ENCODE measurements at places on chromosomes 4 and X. TPM values are rescaled to one million over a fixed set of nuclear protein-coding genes. Genes with fewer than 3 reads are reported as not detected.

GRCh38 chr4:153205757-153206156 lies 1.5 kb downstream of the TRIM2 start:
- peaks cover 5% of the 10 kb centered on the region for H3K4me1 ChIP-seq
- H3K4me3 ChIP-seq: no peak overlapping the region
- no peak overlapping the region for H3K27ac ChIP-seq
- no peaks in the 10 kb centered on the region for H3K36me3 ChIP-seq
- H3K27me3 ChIP-seq: no peaks in the 10 kb centered on the region

- peaks cover 34% of the 10 kb centered on the region for H3K36me3 ChIP-seq
- no peak for DNase-seq
- no peak overlapping the region for H3K27ac ChIP-seq
- no peak overlapping the region for H3K4me3 ChIP-seq
These were observed 28.6 kb downstream of the UGDH start for GRCh38 chr4:39498727-39499020.

The DNAAF6 gene
- not detected for total RNA-seq

The RADX gene
- total RNA-seq: 2.1 TPM

DNA sequence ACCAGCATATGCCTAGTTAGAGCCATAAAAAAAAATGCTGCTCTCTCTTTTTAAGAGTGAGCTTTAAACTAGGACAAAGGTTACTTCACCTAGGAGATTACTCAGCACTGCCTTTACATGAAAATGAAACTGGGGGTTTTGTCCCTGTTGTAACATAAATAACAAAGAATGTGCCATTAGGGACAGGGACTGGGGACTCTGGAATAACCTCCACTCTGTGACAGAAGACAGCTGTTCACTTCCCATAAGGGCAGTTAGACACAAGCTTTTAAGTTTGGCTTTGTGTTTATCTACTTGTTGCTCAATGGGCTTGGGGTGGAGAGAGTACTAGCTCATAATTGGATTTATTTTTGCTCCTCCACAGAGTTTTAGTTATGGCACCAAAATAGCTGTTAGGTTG lies 11.9 kb downstream of the ENPEP start:
- H3K4me1 ChIP-seq: no peaks in the 10 kb centered on the region
- H3K4me3 ChIP-seq: no peak overlapping the region
- no peak overlapping the region for H3K27ac ChIP-seq
- H3K27me3 ChIP-seq: no peaks in the 10 kb centered on the region
- H3K36me3 ChIP-seq: no peaks in the 10 kb centered on the region

GRCh38 chr4:185219551-185220344 lies 10.3 kb downstream of the SNX25 start:
- DNase-seq: peak; percentile 89
- H3K4me1 ChIP-seq: peaks cover 39% of the 10 kb centered on the region
- H3K27me3 ChIP-seq: no peaks in the 10 kb centered on the region
- H3K4me3 ChIP-seq: no peak overlapping the region

The NLGN3 gene
- total RNA-seq: 2.8 TPM

DNA sequence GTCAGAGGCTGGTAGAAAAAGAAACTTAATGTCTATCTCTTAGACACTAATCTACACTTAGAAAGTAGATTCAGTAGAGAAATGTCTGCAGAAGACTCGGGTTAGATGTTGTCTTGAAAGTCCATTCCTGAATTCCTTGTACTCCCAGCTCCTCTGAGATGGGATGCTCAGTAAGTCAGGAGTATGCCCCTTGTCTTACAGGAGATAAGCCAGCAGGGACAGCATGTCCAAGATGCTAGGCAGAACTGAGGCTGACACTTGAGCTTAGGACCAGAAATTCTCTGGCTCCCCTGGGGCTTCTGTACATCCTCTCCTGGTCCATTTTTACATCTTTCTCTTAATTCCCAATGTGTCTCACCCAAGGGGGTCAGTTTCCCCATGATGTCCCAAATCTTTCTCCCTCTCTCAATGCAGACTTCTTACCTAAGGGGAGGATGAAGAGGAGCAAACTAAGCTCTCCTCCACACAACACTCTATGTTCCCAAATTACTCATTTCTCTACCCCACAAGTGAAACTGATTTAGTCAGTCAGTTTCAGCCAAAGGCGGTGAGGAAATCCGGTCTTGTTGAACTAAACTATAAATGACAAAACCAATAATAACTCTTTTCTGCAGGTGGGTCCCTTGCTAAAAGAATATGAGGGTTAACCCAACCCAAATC lies 558.2 kb upstream of the DIPK2B start:
- DNase-seq: no peak
- H3K27me3 ChIP-seq: no peaks in the 10 kb centered on the region
- H3K36me3 ChIP-seq: no peaks in the 10 kb centered on the region
- H3K4me1 ChIP-seq: no peaks in the 10 kb centered on the region
- H3K4me3 ChIP-seq: no peak overlapping the region

The ETDA gene
- not detected for total RNA-seq

The WDR17 gene
- total RNA-seq: 2.8 TPM

- H3K4me3 ChIP-seq: no peak overlapping the region
- DNase-seq: no peak
- H3K36me3 ChIP-seq: no peaks in the 10 kb centered on the region
- no peaks in the 10 kb centered on the region for H3K4me1 ChIP-seq
These were observed 105.3 kb upstream of the SPRY1 start for GRCh38 chr4:123291329-123291728.

GRCh38 chrX:139692506-139692849 lies 15.5 kb downstream of the MCF2 start:
- no peak overlapping the region for H3K27ac ChIP-seq
- H3K27me3 ChIP-seq: no peaks in the 10 kb centered on the region
- no peak for DNase-seq
- peaks cover 14% of the 10 kb centered on the region for H3K4me1 ChIP-seq
- no peaks in the 10 kb centered on the region for H3K36me3 ChIP-seq
- H3K4me3 ChIP-seq: peak overlapping the region; percentile 40

The ASB12 gene
- total RNA-seq: not detected

The DDX53 gene
- not detected for total RNA-seq

DNA sequence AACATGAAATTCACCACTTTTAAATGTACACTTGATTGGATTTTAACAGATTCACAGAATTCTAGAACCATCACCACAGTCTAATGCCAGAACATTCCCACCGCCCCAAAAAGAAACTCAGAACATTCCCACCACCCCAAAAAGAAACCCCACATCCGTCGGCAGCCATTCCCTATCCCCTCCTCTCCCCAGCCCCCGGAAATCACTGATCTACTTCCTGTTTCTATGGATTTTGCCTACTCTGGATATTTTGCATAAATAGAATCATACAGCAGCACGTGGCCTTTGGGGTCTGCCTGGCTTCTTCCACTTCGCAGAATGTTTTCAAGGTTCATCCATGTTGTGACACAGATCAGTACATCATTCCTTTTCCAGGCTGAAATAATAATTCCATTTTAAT lies 79.3 kb downstream of the PPP2R2C start:
- H3K27ac ChIP-seq: no peak overlapping the region
- no peaks in the 10 kb centered on the region for H3K4me1 ChIP-seq
- DNase-seq: no peak
- no peak overlapping the region for H3K4me3 ChIP-seq
- no peaks in the 10 kb centered on the region for H3K27me3 ChIP-seq

DNA sequence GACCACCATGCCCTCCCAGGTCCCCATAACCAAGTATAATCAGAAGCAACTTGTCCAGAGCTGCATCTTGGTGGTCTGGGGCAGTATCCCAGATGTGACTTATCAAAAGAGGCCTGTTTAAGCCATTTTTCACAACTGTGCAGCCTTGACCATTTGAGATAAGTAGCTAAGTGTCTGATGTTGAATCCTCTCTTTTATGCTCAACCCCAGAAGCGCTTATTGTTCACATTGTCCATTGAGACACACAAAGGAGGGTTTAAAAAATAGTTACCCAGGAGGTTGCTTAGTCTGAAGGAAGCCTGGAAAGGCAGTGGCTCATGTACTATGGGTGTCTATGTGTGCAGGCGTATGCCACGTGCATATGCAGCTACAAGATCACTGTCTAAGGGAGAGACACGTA lies 27.0 kb downstream of the ENPP6 start:
- H3K27me3 ChIP-seq: no peaks in the 10 kb centered on the region
- H3K4me1 ChIP-seq: no peaks in the 10 kb centered on the region
- no peak overlapping the region for H3K27ac ChIP-seq
- H3K4me3 ChIP-seq: no peak overlapping the region
- no peak for DNase-seq

DNA sequence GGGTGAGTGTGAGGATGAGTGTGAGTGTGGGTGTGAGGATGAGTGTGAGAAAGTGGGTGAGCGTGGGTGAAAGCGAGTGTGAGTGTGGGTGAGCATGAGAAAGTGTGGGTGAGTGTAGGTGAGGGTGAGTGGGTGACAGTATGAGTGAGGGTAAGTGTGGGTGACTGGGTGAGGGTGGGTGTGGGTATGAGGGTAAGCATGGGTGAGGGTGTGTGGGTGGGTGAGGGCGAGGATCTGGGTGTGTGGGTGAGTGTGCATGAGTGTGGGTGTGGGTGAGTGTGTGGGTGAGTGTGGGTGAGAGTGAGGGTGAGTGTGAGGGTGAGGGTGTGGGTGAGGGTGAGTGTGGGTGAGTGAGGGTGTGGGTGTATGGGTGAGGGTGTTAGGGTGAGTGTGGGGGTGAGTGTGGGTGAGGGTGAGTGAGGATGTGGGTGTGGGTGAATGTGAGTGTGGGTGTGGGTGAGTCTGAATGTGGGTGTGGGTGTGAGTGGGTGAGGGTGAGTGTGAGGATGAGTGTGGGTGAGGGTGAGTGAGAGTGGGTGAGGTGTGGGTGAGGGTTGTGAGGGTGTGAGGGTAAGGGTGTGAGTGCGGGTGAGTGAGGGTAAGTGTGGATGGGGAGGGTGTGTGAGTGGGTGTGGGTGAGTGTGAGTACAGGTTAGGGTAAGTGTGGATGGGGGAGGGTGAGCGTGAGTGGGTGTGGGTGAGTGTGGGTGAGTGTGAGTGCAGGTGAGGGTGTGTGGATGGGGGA lies 48.9 kb downstream of the ING2 start:
- no peak for DNase-seq
- no peak overlapping the region for H3K27ac ChIP-seq
- no peaks in the 10 kb centered on the region for H3K36me3 ChIP-seq
- no peaks in the 10 kb centered on the region for H3K4me1 ChIP-seq
- no peaks in the 10 kb centered on the region for H3K27me3 ChIP-seq

GRCh38 chr4:100811046-100811445 lies 293.2 kb upstream of the EMCN start:
- H3K27me3 ChIP-seq: no peaks in the 10 kb centered on the region
- no peaks in the 10 kb centered on the region for H3K36me3 ChIP-seq
- H3K27ac ChIP-seq: no peak overlapping the region
- H3K4me3 ChIP-seq: no peak overlapping the region

DNA sequence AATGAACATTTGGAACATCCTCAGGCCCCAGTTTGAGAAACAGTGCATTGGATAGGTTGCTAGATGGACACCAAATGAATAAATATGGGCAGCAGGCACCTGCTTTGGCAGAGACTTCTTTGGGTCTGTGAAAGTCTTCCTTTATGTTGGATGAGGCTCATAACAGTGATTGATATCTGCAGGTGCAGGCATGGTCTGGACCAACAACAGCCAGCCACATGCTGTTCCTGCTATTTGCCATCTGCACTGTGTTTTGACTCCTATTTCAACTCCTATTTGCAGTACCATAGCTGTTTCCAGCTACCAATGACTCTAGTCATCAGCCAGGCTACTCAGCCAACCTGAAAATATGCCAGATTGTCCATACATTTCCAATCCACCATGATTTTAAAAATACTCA lies 60.9 kb downstream of the ANAPC4 start:
- no peaks in the 10 kb centered on the region for H3K27me3 ChIP-seq
- no peak overlapping the region for H3K4me3 ChIP-seq
- H3K4me1 ChIP-seq: peaks cover 7% of the 10 kb centered on the region
- H3K36me3 ChIP-seq: no peaks in the 10 kb centered on the region
- H3K27ac ChIP-seq: no peak overlapping the region
- peak; percentile 62 for DNase-seq

- peaks cover 15% of the 10 kb centered on the region for H3K4me1 ChIP-seq
- no peaks in the 10 kb centered on the region for H3K36me3 ChIP-seq
- no peak for DNase-seq
- H3K27ac ChIP-seq: no peak overlapping the region
These were observed 46.6 kb downstream of the ANKRD17 start for GRCh38 chr4:73211968-73212367.

GRCh38 chr4:26984896-26985295 lies 124.3 kb downstream of the STIM2 start:
- no peak for DNase-seq
- no peaks in the 10 kb centered on the region for H3K27me3 ChIP-seq
- no peak overlapping the region for H3K4me3 ChIP-seq

- DNase-seq: no peak
- H3K4me3 ChIP-seq: no peak overlapping the region
- no peaks in the 10 kb centered on the region for H3K4me1 ChIP-seq
- H3K36me3 ChIP-seq: no peaks in the 10 kb centered on the region
- H3K27ac ChIP-seq: no peak overlapping the region
These were observed 1573.5 kb upstream of the TENM3 start for GRCh38 chr4:180669680-180670079.

GRCh38 chrX:24285082-24285481 lies 28.8 kb downstream of the SUPT20HL2 start:
- no peak for DNase-seq
- H3K36me3 ChIP-seq: no peaks in the 10 kb centered on the region
- H3K4me1 ChIP-seq: peaks cover 18% of the 10 kb centered on the region
- no peaks in the 10 kb centered on the region for H3K27me3 ChIP-seq
- no peak overlapping the region for H3K27ac ChIP-seq
- no peak overlapping the region for H3K4me3 ChIP-seq

The TASL gene
- 0.42 TPM for total RNA-seq

The NFKB1 gene
- 31.6 TPM for total RNA-seq

The MAGEA8 gene
- total RNA-seq: not detected

The TEC gene
- total RNA-seq: 2.1 TPM

DNA sequence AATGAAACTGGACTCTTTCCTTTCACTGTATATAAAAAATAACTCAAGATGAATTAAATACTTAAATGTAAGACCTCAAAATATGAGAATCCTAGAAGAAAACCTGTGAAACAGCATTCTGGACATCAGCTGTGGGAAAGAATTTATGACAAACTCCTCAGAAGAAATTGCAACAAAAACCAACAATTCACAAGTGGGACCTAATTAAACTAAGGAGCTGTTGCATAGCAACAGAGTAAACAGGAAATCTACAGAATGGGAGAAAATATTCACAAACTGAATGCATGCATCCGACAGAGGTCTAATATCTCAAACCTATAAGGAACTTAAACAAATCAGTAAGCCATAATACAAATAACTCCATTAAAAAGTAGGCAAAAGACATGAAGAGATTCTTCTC lies 851.7 kb upstream of the PCDH10 start:
- no peak overlapping the region for H3K4me3 ChIP-seq
- no peaks in the 10 kb centered on the region for H3K4me1 ChIP-seq
- no peak for DNase-seq

The AMBN gene
- not detected for total RNA-seq
